MM.1S (cell line): ENCODE measurements at places on chromosomes 13 and 19.
A peak's percentile ranks its signal among the peaks of the same experiment; 100 is the strongest.

DNA sequence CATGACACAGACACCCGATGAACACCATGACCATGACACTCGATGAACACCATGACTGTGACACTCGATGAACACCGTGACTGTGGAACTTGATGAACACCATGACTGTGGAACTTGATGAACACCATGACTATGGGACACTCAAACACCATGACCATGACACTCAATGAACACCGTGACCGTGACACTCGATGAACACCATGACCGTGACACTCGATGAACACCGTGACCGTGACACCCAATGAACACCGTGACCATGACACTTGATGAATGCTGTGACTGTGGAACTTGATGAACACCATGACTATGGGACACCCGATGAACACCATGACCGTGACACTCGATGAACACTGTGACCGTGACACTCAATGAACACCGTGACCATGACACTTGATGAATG lies 31.5 kb downstream of the ZFR2 start:
- DNase-seq: no peak

DNA sequence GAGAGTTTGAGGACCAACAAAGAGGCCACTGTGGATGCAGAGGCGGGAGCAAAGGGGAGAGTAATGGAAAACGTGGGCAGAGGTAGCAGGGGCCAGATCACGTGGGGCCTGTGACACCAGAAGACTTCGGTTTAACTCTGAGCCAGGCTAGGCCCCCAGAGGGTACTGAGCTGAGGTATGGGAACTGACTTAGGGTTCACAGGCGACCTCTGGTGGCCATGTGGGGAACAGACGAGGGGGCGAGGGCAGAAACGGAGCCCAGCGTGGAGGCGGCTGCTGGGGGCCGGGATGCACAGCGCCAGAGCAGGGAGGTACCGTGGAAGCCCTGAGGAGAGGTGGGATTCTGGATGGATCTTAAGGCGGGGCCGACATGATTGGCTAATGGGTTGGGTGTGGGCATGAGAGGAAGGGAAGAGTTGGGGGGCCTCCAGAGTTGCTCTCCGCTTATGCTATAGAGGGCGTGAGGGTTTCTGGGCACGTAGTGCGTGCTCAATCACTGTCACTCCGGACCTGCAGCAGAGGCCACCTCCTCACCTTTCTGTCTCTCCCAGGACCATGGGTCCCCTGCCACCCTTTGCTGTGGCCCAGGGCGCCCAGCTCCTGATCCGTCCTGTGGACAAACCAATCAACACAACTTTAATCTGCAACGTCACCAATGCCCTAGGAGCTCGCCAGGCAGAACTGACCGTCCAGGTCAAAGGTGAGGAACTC lies 13.7 kb downstream of the PVR start:
- peak; percentile 56 for DNase-seq

DNA sequence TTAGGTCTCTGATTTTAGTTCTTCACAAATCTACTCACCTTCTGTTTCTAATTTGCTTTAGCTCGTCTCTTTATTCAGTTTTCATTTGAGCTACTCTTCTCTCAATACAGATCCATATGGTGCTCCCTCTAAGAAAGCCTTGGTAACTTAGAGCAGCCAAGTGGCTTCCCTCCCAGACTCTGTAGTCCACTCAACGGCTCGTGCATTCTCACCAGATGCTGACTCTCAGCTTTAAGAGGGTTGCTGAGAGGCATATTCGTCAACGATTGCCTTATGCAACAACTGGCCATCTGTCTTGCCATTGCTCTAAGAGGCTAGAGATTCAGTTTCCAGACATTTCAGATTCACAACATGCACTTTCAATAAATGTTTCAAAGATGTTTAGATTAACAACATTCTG lies 785.8 kb upstream of the SLC10A2 start:
- no peak for DNase-seq

DNA sequence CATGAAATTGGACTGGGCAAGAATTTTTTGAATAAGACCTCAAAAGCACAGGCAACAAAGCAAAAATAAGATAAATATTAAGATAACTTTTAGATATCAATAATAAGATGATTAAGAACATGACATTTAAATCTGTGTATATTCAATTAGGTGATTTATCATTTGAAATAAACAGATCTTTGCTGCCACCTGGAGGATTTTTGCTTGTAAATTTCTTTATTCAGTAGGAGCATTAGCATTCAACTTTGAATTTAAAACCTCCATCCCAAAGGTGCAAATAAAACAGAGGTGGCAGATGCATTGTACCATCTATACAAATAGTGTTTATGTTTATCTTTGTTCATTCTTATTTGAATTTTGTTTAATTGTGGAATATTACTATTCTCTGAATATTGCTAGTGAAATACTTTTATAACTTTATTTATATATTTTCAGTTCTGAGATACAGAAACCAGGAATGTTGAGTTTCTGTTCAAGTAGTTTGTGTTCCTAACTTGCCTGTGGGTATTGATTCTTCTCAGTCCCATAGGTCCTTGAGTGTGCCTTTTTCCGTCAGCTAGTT lies 20.9 kb downstream of the COG6 start:
- peak; percentile 43 for DNase-seq

GRCh38 chr13:50326811-50327210 lies 311.6 kb downstream of the KCNRG start:
- DNase-seq: no peak
